ENCODE measurements at places on chromosomes 5 and 9. TPM values are rescaled to one million over a fixed set of nuclear protein-coding genes. Genes with fewer than 3 reads are reported as not detected.

GRCh38 chr9:14111696-14112095 is 202.2 kb downstream of the NFIB start:
- DNase-seq, result no peak

Gene RMI1
- total RNA-seq, result 25.0 TPM

DNA sequence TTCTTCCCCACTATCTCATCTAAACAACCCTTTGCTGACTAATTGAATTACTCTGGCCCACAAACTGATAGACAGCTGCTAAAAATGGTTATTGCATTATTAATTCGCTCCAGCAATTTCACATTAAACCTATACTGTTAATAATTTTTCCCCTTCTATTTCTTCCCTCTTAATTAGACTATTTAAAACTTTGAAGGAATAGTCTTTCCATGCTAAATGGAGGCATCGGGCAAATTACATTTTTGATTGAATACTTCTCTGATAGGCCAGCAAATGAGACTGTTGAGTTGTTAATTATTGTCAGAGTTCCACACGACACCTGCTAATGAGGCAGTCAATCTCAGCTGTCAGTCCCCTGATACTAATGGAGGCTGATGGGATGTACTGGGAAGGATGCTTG is 242.5 kb downstream of the TRIM32 start:
- DNase-seq, result no peak

- DNase-seq, result no peak
Measured at GRCh38 chr9:98856982-98857381, 49.5 kb downstream of the GALNT12 start.
